Activated naive CD4-positive, alpha-beta T cell treated with anti-CD3 and anti-CD28 coated beads, Interleukin-2, amount 50 U/mL, for 72 hours (primary cell): ENCODE measurements at places on chromosomes 1 and 21.

- no peak for DNase-seq
Measured at GRCh38 chr1:113769601-113769970, 10.3 kb upstream of the PHTF1 start.

DNA sequence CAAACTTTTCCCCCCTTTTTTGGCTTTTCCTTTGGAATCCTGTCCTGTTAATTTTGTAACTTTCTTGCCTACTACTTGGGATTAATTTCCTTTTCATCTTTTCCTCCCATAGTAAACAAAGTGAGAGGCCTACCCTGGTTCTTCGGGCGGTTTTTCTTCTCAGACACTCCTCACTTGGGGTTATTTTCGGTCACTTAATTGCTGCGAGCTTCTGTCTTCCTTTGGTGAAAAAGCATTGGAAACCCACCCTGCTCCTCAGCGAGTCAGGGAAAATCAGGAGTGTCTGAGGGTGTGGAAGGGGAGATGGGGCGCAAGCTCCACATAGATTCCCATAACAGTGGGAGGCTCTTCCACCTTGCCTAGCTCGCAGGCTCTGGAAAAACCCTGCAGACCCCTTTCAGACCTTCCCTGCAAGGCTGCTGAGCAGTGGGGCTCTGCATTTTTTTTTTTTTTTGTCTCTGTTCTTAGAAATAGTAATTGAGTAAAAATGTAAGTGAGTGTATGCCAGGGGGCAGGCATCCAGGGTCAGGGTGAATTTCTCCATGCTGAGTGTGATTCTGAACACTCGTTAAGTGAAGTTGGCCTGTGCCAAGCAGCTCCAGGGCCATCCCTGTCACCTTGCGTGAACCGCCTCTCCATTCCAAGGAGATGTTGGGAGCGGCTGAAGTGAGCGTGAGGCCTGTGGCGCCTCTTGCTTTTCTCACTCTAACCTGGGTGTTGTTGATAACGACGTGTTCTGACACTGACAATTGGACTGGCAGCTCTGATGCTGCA, 20.3 kb downstream of the TGFB2 start:
- DNase-seq: no peak

- no peak for DNase-seq
Measured at GRCh38 chr1:240117930-240118329, 26.2 kb downstream of the FMN2 start.

DNA sequence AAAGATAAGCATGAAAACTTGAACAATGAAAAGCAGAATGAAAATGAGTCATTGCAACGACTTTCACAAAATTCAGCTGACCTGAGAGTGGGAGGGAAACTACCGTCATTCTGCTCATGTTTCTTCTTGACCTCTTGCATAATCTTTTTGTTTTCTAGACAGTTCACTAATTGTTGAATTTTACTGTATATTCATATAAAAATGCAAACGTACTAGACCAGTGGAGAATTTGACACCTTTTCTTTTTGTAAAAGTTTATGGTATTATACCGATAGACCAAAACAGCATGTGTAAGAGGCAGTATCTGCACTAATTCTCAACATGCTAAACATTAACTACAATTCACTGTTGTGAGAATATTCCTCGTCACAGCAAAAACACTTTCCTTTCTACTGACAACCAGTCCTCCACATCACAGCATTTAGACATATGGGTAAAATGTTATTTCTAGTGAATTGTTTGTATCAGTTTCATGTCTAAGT, 137.8 kb downstream of the GREM2 start:
- no peak for DNase-seq

DNA sequence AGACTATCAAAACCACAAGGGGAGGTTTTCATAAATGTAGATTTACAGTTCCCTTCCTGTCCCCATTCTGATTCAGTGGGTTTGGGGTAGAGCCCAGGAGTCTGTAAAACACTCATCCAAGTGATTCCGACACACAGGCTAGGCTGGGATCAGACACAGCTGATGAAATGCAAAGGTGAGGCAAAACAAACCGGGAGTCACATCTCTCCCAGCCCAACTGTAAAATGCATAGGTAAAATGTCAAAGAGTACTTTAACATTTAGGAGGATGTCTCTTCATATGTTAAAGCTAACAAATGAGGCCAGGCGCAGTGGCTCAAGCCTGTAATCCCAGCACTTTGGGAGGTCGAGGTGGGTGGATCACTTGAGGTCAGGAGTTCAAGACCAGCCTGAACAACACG, 45.0 kb downstream of the ZNF281 start:
- no peak for DNase-seq

DNA sequence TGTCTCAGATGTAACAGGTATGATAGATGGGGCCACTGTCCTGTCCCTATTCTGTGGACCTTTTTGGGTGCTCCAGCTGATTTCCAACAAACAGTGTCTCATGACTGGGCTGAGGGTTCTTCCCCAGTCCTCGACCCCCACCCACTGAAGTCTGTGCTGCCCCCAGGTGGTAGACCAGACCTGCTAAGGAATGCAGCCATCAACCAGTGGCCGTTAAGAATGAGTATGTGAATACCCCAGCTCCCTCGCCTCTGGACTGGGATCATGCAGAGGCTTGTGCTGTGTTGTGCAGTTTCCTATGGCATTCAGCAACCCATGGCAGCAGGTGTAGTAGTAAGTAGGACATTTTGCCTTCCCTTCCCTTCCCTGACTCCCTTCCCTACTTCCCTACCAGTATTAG, 183.1 kb upstream of the KAZN start:
- DNase-seq: no peak

DNA sequence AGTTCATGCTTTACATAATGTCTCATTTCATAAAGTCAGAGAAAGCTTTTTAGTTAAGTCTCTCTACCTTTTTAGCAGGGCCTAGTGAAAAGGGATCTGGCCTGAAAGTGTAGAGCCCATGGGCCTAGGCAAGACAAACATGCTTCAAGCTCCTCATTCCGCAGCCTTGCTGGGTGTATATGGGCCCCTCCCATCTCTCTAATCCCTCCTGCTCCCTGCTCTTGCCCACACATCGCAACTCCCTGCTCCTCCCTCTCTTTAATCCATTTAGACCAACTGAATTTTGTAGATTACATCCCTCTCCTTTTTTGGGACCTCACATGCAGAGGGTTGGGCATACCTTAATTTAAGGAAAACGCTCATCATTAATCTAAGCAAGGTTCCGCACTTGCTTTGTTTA, 42.3 kb upstream of the CCDC190 start:
- no peak for DNase-seq

GRCh38 chr1:26999440-26999987, 6.0 kb downstream of the TRNP1 start:
- DNase-seq: no peak

DNA sequence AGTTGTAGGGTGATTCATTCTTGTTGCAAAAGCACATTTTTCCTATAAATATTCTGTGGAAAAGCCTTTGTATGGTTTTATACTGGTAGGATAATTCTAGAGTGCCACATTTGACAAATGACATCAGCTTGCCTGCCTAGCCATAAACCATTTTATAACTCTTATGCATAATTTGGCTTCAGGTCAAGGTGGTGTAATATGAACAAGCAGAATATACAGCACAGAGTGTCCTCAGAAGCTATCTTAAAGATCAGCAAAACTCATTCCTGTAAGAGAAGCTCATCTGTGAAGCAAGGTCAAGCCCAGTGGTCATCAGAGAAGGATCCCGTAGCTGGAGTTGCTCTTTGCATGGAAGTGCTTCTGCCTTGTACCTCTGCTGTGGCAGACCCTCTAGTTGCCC, 24.0 kb upstream of the C1orf21 start:
- DNase-seq: no peak

DNA sequence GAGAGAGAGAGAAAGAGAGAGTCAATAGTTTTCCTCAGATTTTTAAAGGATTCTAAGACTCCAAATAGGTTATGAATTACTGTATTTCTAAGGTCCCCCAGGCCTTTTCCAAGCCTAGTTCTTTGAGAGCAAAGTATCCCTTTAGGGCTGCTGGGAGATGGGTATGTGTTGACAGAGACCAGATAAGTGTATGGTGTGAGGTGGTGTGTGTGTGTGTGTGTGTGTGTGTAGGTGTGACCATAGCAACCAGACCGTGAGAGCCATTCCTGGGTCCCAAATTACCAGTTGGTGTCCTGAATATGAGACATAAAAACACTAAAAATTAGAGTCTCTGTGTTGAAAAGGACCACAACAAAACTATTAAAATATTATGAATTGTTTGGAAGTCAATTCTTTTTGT, 41.7 kb upstream of the DNAJC6 start:
- no peak for DNase-seq

GRCh38 chr1:26855636-26856035, 7.3 kb upstream of the SFN start:
- DNase-seq: no peak

GRCh38 chr1:227388214-227389168, 70.2 kb upstream of the CDC42BPA start:
- DNase-seq: no peak

DNA sequence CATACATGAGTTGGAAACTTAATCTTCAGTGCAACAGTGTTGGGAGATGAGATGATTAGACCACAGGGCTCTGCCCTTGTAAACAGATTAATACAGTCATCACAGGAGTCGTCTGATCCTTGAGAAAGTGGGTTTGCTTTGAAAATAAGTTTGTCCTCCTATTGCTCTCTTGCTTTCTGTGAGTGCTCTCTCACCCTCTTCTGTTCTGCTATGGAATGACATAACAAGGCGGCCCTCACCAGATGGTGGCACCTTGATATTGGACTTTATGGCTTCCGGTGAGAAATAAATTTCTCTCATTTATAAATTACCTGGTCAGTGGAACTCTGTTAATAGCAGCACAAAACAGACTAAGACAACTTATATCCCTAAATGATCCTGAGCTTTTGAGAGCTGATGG, 353.6 kb downstream of the BRINP3 start:
- no peak for DNase-seq

DNA sequence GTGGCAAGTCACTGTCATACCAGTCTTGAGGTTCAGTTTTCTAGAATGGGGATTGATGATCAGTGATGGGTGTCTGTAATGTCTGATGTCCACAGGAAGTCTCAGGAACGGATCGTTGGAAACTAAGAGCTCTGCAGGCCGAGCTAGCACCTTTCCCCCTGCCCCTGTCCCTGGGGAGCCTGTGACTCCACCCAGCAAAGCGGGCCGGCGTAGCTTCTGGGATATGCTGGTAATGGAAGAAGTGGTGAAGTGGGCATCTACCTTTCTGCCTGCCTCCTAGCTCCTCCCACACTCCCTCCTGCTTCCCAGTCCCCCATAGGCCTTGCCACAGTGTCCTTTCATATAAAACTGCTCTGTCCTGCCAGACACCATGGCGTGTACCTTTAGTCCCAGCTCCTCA, 13.4 kb downstream of the HYI start:
- peak; percentile 40 for DNase-seq

DNA sequence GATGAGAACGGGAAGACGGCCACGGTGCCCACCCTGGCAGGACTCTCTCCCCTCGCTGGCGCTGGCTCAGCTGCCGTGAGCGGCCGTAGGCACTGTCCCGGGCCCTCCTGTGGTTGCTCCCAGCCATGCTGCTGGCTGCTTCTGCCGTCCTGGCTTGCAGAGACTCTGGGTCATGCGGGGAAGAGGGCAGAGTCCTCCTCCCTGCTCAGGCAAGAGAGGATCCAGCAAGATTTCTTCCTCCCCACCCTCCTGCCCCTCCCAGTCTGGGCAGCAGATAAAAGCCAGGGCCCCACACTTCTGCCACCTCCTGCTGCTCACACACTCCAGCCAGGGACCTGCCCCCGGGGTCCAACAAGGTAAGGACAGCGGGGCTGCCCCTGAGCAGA, 60.1 kb downstream of the AGPAT3 start:
- no peak for DNase-seq

DNA sequence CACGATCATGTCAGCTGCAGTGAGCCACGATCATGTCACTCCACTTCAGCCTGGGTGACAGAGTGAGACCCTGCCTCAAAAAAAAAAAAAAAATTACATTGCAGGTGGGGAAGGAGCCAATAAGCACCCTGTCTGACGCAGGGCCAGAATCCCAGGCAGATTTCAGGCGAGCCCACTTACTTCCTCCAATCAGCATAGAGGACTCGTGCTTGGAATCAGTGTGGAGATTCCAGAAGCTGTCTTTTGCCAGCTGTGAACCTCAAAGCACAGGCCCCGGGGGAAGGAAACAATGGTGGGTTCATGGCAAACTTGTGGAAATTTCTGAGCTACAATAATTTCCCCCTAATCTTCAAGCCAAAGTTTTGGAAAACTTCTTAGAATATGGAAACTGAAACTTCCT, 178.2 kb upstream of the ZNF644 start:
- DNase-seq: no peak

- DNase-seq: no peak
Measured at GRCh38 chr1:222165629-222166028, 382.3 kb downstream of the HHIPL2 start.

GRCh38 chr1:27872059-27872801, at the start of gene THEMIS2:
Gene THEMIS2 (plus strand): TSS chr1:27872544. CDS start chr1:27872572, 28 bp downstream.
- DNase-seq: peak; percentile 78

DNA sequence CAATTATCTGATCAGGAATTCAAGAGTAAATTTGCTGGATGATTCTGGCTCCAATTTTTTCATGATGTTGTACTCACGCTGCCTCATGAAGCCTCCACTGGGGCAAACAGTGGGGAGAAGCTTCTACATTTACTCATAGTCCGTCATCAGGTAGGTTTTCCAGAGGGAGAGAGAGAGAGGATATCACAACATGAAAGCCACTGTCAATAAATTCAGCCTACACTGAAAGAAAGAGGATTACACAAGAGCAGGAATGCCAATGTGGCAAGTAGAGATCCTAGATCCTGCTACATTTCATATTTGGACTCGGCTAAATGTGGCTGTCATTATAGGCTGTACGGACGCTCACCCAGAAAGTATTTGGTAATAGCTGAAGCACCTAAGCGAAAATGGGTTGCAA, 819.9 kb downstream of the BRINP3 start:
- DNase-seq: no peak

- DNase-seq: no peak
Measured at GRCh38 chr21:35198565-35198964, 149.5 kb upstream of the RUNX1 start.
